T-helper 2 cell treated with Interferon-gamma antibody and Interleukin-4, amounts not matched to agents 5 μg/mL and 100 μg/mL, for 36 hours (primary cell): ENCODE measurements at places on chromosomes 11 and 22.

DNA sequence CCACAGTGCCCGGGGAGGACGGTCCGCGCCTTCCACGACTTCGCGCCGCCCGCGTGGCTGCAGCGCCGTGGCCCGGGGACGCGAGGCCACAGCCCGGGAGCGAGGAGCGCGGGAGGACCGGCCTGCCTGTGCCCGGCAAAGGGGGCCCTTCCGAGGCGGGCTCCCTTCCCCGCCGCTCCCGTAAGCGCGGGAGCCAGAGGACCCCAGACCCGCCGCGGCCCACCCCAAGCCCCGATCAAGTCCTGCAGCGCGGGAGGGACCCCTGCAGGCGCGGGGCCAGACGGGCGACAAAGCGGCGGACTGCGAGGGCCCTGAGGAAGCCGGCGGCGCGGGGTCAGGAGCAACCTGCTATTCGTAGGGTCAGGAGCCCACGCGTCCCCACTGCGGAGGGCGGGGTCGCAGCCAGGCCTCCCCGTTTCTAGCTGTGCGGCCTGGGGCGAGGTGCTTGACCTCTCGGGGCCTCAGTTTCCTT lies 110.3 kb downstream of the WNT7B start:
- no peak for DNase-seq
- no peaks in the 10 kb centered on the region for H3K36me3 ChIP-seq
- peaks cover 56% of the 10 kb centered on the region for H3K27me3 ChIP-seq
- peaks cover 3% of the 10 kb centered on the region for H3K4me1 ChIP-seq
- H3K4me3 ChIP-seq: no peak overlapping the region

GRCh38 chr22:23898006-23898974 lies 4.1 kb downstream of the MIF start:
- H3K27me3 ChIP-seq: peaks cover 2% of the 10 kb centered on the region
- no peak overlapping the region for H3K4me3 ChIP-seq
- no peak for DNase-seq
- peaks cover 17% of the 10 kb centered on the region for H3K4me1 ChIP-seq
- no peak overlapping the region for H3K27ac ChIP-seq

DNA sequence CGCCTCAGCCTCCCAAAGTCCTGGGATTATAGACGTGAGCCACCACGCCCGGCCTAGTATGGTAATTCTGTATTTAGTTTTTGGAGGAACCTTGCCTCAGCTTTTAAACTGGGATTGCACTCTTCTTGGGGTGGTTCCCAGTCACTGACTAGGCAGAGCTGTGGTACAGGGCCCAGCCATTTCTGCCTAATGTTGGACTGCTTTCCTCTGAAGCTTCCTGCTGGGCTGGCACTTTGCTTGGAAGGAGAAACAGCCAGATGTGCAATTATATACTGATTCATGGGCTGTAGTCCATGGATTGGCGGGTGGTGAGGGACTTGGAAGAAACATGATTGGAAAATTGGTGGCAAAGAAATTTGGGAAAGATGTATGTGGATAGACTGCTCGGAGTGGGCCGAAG lies 17.6 kb upstream of the MCHR1 start:
- DNase-seq: no peak
- no peaks in the 10 kb centered on the region for H3K4me1 ChIP-seq
- H3K27ac ChIP-seq: no peak overlapping the region
- no peaks in the 10 kb centered on the region for H3K27me3 ChIP-seq
- peaks cover 1% of the 10 kb centered on the region for H3K36me3 ChIP-seq

- H3K4me3 ChIP-seq: no peak overlapping the region
- no peaks in the 10 kb centered on the region for H3K27me3 ChIP-seq
- peaks cover 8% of the 10 kb centered on the region for H3K36me3 ChIP-seq
- no peaks in the 10 kb centered on the region for H3K4me1 ChIP-seq
- no peak overlapping the region for H3K27ac ChIP-seq
Measured at GRCh38 chr22:19094393-19094997, 27.7 kb downstream of the DGCR2 start.

- DNase-seq: peak; percentile 58
- H3K4me3 ChIP-seq: no peak overlapping the region
- peaks cover 2% of the 10 kb centered on the region for H3K4me1 ChIP-seq
- H3K27me3 ChIP-seq: peaks cover 3% of the 10 kb centered on the region
- H3K36me3 ChIP-seq: no peaks in the 10 kb centered on the region
Measured at GRCh38 chr11:61897387-61898246, 6.3 kb upstream of the FADS3 start.

DNA sequence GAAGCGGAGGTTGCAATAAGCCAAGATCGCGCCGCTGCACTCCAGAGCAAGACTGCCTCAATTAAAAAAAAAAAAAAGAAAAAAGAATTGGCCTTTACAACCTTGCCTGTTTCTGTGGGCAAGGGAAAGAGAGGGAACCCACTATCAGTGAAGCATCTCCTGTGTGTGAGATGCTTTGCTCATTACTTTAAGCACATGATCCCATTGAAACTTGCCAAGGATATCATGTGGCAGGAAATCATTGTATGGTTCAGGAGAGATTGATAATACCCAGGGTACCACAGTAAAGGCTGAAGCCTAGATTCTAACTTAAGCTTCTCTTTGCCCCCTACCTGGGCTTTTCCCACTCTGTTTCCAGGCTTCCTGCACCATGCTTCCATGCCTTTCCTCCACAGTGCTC lies 3.6 kb downstream of the LDLRAD3 start:
- H3K27me3 ChIP-seq: peaks cover 43% of the 10 kb centered on the region
- no peaks in the 10 kb centered on the region for H3K36me3 ChIP-seq
- peaks cover 2% of the 10 kb centered on the region for H3K4me1 ChIP-seq

DNA sequence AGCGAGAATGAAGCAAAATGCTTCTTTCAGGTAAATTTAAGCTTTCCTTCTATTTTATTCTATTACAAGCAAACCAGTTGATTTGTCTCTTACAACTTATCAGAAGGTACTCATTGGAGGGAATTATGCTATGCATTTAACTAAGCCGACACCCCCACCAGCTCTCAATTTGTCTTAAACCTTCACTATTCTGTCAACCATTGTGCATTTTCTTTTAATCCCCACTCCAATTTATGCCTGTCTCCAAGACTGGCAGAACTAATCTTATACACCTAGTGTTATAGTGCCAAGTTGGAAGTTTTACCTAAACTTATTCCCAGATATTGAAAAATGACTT lies 12.5 kb downstream of the TAF1D start:
- no peak overlapping the region for H3K4me3 ChIP-seq
- no peak for DNase-seq
- H3K27me3 ChIP-seq: no peaks in the 10 kb centered on the region

DNA sequence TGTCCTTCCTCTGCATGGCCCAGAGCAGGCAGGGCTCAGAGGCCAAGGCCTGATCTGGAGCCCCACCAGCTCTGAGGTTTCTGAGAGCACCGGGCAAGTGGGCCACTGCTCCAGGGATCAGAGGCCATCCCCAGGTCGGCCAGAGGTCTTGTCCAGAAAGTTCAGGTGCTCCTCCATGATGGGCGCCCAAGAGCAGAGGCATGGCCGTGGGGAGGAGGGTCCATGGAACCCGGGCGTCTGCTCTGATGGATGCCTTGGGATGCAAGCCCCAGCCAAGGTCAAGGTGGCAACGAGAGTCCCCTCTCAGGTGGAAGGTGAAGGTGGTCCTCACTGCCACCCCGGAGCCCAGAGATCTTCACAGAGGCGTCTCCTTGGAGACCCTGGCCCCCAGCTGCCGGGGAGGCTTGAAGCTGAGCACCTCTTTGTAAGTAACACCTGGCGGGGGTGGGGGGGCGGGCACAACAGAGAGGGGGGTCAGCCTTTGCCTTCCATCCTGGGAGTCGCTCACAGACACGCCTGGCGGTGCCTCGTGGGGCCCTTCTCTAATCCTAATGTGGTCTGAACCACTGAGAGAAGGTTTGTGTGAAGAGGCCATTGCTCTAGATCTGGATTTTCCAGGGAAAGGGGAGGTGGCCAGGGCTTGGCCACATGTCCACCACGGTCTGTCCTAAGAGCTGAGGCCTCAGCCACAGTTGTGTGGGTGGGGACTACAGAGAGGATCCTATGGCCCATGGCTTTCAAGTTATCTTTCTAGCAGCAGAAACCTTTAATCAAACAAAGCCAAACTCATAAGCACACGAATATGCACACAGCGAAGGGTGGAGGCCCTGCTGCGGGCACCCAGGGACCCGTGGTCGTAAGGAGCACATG lies 2.2 kb upstream of the HDAC10 start:
- H3K27me3 ChIP-seq: no peaks in the 10 kb centered on the region
- H3K4me1 ChIP-seq: peaks cover 1% of the 10 kb centered on the region
- no peak overlapping the region for H3K4me3 ChIP-seq
- no peak overlapping the region for H3K27ac ChIP-seq
- DNase-seq: no peak
